ENCODE measurements at places on chromosomes 6 and 20.

GRCh38 chr6:116672306-116672705 lies 3.7 kb upstream of the ZUP1 start:
- DNase-seq = no peak

- no peak for DNase-seq
Measured at GRCh38 chr6:23395381-23395780, 730.6 kb upstream of the NRSN1 start.

- DNase-seq = no peak
Measured at GRCh38 chr6:34473967-34474366, 8.1 kb downstream of the PACSIN1 start.

DNA sequence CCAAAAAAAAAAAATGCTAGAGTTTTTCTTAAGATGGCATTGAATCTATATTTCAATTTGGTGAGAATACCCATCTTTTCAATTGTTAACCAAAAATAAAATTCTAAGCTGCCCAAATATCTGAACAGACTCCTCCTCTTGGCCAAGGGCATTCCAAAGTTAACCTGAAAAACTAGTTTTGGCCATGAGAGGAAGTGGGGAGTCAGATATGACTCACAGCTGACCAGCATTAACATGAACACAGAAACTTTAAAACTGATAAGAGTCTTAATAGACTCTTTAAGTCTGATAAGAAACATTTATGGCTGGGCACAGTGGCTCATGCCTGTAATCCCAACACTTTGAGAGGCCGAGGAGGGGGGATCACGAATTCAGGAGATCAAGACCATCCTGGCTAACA lies 171.3 kb downstream of the FAXC start:
- DNase-seq = no peak

DNA sequence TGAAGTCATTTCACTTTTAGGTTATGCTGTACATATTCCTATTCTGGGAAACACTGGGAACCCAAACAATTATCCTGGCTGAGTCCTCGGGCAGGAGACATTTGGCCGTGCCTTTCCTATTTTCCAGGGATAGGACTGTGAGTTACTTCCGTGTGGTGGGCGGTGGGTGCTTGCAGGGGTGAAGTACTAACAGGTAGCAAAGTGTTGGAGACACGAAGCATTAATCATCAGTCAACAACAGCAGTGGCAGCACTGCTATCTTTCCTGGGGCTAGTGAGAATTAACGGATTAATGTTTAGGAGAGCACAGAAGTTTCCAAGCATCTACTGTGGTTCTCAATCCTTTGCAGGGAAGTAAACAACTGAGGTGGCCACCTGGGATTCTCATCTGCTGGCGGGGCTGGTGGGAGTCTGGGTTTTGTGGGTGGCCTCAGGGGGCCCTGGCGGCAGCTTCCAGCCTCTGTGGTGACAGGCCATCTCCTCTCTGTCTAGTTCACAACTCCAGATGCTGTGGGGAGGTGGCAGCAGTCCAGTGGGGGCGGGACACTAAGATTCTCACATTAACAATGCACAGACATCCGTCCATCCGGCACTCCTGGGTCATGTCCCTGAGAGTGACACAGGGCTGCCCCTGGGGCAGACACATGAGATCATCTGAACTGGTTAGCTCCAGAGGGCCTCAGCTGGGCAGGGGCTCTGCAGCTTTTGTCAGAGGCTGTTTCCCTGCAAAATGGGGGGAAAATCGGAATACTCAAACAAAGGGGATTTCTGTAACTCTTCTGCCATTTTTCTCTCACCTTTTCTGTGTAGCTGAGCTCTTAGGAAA lies 90.9 kb downstream of the GJA10 start:
- peak; percentile 70 for DNase-seq

DNA sequence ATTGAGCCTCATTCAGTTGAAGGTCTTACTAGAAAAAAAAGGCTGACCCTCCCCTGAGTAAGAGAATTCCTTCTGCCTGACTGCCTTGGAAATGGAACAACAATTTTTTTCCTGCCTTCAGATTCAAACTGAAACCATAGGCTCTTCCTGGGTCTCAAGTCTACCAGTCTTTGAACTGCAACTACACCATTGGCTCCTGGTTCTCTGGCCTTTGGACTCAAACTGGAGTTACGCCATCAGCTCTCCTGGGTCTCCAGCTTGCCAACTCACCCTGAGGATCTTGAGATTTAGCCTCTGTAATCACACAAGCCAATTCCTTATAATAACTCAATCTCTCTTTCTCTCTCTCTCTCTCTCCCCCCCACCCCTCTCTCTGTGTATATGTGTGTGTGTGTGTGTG lies 36.0 kb upstream of the SNX9 start:
- DNase-seq = no peak

DNA sequence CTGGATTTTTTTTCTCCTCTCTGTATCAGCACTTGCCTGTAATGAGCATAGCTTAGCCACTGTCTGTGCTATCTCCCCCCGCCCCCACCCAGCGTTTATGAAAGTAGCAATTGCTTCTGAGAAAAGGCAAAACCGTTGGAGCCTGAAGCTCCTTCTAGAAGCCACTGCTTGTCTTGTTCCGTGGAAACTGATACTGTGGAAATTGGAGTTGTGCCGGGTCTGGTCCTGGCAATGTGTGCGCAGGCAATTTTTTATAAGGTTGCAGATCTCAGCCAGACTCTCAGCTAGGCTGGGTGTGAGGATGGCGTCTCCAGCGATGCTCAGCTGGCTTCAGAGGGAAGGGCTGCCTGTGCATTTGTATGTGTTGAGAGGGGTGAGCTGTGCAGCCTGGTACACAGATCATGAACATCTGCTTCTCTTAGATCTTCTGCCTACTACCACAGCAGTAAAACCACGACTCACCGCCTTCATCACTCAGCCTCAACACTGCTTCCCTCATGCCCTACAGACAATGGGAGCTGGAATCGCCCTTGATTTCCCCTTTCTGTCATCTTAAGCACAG lies 72.4 kb upstream of the GTSF1L start:
- DNase-seq = no peak

GRCh38 chr6:46909371-46909770 lies 12.4 kb downstream of the ADGRF5 start:
- no peak for DNase-seq

- DNase-seq = no peak
Measured at GRCh38 chr6:160299559-160299958, 40.9 kb upstream of the SLC22A2 start.

GRCh38 chr6:14802514-14803160 lies 443.2 kb upstream of the JARID2 start:
- no peak for DNase-seq

- DNase-seq = no peak
Measured at GRCh38 chr6:56862415-56863175, 92.3 kb upstream of the BEND6 start.

DNA sequence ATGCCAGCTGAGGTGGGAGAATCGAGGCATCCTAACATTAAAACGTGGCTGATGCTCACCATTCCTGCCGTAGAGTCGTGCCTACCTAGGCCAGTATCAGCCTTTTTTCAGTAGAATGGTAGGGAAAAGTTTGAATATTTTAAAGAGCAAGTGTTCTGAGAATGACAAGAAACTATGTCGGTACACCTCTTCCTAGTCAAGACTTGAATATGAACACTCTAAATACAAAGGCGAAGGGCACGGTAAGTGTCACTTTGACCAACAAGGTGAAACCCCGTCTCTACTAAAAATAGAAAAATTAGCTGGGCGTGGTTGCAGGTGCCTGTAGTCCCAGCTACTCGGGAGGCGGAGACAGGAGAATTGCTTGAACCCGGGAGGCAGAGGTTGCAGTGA lies 1.0 kb downstream of the GINM1 start:
- no peak for DNase-seq

DNA sequence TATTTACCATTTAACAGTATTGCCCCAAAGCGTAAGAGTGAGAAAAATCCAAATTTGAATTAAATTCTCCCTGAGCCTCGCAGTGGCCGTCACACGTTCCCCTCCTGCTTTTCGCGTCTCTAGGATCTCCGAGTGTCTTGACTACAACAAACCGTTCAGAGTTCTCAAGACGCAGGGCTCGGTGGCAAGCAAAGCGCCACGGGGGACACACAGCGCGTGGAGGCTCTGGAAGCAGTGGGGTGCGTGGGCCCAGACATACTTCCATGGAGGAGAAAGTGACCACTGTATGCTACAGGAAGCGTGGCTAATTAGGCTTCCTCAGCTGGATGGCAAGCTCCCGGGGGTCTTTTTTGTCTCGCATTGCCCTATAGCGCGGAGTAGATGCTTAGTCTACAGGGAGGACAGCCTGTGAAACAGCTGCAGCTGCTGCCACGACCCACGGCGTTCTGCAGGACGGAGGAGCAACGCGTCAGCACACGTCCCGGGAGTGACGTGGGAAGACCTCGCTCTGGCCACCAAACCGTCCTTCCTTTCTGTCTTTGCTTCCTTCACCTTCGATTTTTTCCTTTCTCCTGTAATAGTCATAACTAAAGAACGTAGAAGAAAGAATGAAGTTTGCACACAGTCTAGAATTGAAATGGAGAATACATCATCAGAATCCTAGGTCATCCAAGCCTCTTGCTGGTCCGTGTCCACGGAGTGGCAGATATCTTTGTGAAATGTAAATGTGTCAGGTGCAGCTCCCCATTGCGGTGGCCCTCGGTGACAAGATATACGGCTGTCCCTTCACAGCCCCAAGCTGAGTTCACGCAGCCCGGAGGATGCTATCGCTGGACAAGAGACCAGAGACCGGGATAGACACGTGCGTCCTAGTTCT lies 104.2 kb upstream of the QKI start:
- DNase-seq = no peak

GRCh38 chr6:1896897-1897296 lies 287.2 kb downstream of the FOXC1 start:
- DNase-seq = no peak

- no peak for DNase-seq
Measured at GRCh38 chr6:113381232-113381631, 475.9 kb upstream of the MARCKS start.

DNA sequence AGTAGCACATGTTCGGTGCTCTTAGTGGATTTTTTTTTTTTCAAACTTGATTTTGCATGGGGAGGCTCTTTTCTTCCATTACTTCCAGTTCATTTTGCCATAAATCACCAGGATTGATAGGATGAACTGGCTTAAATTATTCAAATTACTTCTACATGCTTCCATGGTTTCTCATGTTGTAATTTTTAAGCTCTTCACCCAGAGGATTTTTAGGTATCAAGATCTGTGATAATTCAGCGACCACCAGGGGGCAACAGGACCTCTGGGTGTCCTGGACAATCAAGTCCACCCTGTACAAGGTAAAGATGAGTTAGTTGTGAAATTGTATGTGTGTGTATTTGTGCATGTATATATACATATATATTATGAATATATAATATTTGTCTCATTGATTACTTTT lies 4.2 kb upstream of the EPHA7 start:
- no peak for DNase-seq

DNA sequence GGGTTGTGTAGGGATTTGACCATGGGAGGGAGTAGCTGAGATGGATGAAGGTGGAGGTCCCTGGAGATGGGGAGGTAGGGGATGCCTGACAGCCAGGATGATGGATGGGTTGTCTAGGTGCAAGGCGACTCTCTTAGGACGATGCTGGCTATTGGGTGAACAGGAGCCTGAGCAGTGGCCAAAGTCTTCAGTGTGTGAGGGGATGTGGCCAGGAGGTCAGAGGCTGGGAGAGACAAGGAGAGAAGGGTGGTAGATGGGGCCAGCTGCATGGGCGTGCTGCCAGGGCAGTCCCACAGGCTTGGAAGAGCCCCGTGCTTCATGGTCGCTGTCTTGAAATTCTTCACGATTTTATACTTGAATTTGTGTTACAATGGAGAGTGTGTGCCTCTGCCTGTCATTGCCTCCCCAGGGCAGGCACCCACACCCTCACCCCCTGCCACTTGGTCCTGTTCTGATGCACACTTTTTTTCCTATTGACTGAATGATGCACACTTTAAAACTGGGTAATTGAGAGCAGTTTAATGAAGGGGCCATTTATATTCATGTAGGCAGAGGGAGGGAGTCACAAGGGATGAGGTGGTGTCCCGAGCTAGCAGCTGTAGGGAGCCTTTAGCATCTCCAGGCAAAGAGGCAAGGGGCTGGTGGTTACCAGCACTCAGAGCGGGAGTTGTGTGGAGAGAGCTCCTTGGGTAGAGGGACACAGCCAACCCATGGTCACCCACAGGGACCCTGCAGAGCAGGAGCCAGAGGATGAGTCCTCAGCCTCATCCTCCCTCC lies 120.7 kb downstream of the DHX35 start:
- DNase-seq = no peak

GRCh38 chr6:2447318-2447920 lies 202.0 kb upstream of the GMDS start:
- no peak for DNase-seq

DNA sequence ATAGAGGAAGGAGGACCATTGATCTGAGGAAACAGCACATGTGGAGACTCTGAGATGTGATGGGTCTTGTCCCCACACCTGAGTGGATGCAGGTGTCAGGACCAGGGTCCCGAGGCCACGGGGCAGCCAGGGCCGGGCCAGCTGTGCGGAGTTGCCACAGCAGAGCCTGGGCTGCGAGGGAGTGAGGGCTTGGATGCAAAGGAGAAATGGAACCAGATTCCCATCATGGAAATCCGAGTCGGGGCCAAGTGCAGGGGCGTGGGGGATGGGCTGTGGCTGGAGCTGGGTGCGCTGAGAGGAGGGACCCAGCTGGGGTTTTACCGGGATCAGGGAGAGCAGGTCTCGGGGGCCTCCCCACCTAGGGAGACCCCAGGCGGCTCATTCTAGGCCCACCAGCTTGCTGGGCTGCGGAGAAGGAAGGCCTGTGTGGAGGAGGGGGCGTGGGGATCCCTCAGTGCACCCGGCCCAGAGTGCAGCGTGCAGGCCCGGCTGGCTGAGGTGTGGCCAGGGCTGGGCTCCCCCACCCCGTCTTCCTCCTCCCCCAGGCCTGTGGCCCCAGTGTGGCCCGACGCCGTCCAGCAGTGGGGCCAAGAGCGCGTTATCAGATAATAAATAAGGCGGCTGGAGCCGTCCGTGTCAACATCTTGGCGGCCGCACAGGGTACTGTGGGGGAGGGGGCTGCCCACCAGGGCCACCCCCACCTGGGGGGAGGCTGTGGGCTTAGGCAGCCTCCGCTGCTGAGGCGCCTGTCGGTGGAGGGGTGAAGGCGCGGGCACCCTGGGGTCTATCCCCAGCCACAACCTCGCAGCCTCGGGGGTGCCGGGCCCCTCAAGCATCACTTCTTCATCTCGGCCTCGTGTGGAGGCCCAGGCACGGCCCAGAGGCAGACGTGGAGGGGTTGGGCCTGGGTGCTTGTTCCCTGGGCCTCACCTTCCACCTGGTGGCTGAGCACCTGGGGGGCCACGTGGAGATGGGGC lies 17.2 kb downstream of the GATA5 start:
- DNase-seq = no peak

DNA sequence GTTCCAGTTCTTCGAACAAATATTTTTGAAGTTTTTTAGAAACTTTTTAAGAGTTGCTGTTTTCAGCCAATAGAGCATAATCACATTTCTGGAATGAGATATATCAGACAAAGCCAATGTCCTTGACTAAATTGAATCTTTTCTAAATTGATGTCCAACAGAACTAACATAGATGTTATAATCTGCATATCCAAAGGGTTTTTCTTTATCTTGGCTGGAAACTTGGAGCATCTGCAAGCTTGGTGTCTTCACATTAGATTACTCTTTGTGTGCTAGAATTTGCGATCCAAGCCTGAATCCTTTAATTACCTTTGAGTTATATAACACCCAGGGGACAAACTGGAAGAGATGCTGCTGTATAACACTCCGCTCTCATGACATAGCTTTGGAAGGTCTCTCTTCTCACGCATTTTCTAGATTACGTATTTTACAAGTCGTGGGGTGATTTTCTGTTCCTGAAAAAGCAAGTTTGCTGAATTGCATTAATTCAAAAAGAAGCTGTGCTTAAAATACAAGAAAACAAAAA lies 64.4 kb upstream of the FUCA2 start:
- no peak for DNase-seq

GRCh38 chr6:35188886-35189285 lies 24.9 kb upstream of the SCUBE3 start:
- no peak for DNase-seq

GRCh38 chr20:5569021-5569420 lies 181.2 kb upstream of the SHLD1 start:
- peak; percentile 16 for DNase-seq

All from hippocampal formation (tissue), 2 donors.